T-helper 1 cell treated with Interleukin-12 subunit alpha and Interleukin-12 subunit beta and Interleukin-4 antibody, amounts not matched to agents 30 ng/mL and 1 ng/mL, for 36 hours (primary cell): ENCODE measurements at places on chromosomes 4 and X. TPM values are rescaled to one million over a fixed set of nuclear protein-coding genes. Genes with fewer than 3 reads are reported as not detected.

LUZP4 gene
- total RNA-seq = not detected in 2 replicates

DCUN1D4 gene
- 25.5 and 29.1 TPM in 2 replicates for total RNA-seq

CDKL2 gene
- total RNA-seq = 0.49 and 0.66 TPM in 2 replicates

MGARP gene
- total RNA-seq = not detected in 2 replicates

TAF1 gene
- total RNA-seq = 40.9 and 47.2 TPM in 2 replicates

CLGN gene
- not detected in 2 replicates for total RNA-seq

SUPT20HL1 gene
- not detected in 2 replicates for total RNA-seq

FRG2 gene
- total RNA-seq = not detected in 2 replicates

CSAG3 gene
- 7.4 and 9.8 TPM in 2 replicates for total RNA-seq

BEX1 gene
- not detected in 2 replicates for total RNA-seq

GLUD2 gene
- total RNA-seq = 0.12 and 0.29 TPM in 2 replicates

CT45A1 gene
- total RNA-seq = not detected in 2 replicates

RHOXF2 gene
- total RNA-seq = not detected in 2 replicates

ADAM29 gene
- total RNA-seq = not detected in 2 replicates

BMX gene
- total RNA-seq = not detected in 2 replicates

AMTN gene
- not detected in 2 replicates for total RNA-seq

GIMD1 gene
- total RNA-seq = not detected in 2 replicates

SCML2 gene
- 1.3 and 1.5 TPM in 2 replicates for total RNA-seq

TMEM156 gene
- 43.3 and 43.8 TPM in 2 replicates for total RNA-seq

DKK2 gene
- not detected in 2 replicates for total RNA-seq

OPN1MW2 gene
- total RNA-seq = not detected in 2 replicates

CFAP299 gene
- total RNA-seq = not detected in 2 replicates

ABLIM2 gene
- 0.51 and 0.56 TPM in 2 replicates for total RNA-seq

IRS4 gene
- not detected in 2 replicates for total RNA-seq

FDCSP gene
- not detected in 2 replicates for total RNA-seq

TCEAL1 gene
- total RNA-seq = 2.4 and 2.8 TPM in 2 replicates

RNF212 gene
- total RNA-seq = 2.1 and 2.6 TPM in 2 replicates

PRDM8 gene
- total RNA-seq = 29.4 and 32.7 TPM in 2 replicates

PCDH19 gene
- total RNA-seq = not detected in 2 replicates

LARP7 gene
- 45.8 and 46.8 TPM in 2 replicates for total RNA-seq

PRDM5 gene
- not detected in 2 replicates for total RNA-seq

TRIM75 gene
- not detected in 2 replicates for total RNA-seq

CFP gene
- total RNA-seq = 25.2 and 26.9 TPM in 2 replicates

SLC4A4 gene
- 0.05 and 0.39 TPM in 2 replicates for total RNA-seq

TMSB15C gene
- total RNA-seq = 3.3 and 4.6 TPM in 2 replicates

C4orf36 gene
- not detected in 2 replicates for total RNA-seq

TLL1 gene
- total RNA-seq = 0.05 TPM in 1 of 2 replicates, not detected in the other

CTSO gene
- 3.6 and 3.8 TPM in 2 replicates for total RNA-seq

CXorf49 gene
- not detected in 2 replicates for total RNA-seq

CXCL8 gene
- 7.6 and 9.1 TPM in 2 replicates for total RNA-seq

PABPC1L2B gene
- not detected in 2 replicates for total RNA-seq

NPY5R gene
- total RNA-seq = not detected in 2 replicates

CYBB gene
- total RNA-seq = 0.32 TPM in 1 of 2 replicates, not detected in the other

GPR82 gene
- 0.12 and 0.29 TPM in 2 replicates for total RNA-seq

SOX3 gene
- not detected in 2 replicates for total RNA-seq

MAGEB2 gene
- not detected in 2 replicates for total RNA-seq
